T-helper 1 cell (primary cell): ENCODE measurements at places on chromosomes 1 and 21.
A peak's percentile ranks its signal among the peaks of the same experiment; 100 is the strongest.

- no peak for DNase-seq
Observed at GRCh38 chr1:53145942-53146708, 3.7 kb upstream of the SLC1A7 start.

GRCh38 chr1:2230781-2231531, 2.8 kb downstream of the SKI start:
- DNase-seq = peak; percentile 49

- DNase-seq = no peak
Observed at GRCh38 chr1:39694026-39694425, 2.8 kb upstream of the HPCAL4 start.

DNA sequence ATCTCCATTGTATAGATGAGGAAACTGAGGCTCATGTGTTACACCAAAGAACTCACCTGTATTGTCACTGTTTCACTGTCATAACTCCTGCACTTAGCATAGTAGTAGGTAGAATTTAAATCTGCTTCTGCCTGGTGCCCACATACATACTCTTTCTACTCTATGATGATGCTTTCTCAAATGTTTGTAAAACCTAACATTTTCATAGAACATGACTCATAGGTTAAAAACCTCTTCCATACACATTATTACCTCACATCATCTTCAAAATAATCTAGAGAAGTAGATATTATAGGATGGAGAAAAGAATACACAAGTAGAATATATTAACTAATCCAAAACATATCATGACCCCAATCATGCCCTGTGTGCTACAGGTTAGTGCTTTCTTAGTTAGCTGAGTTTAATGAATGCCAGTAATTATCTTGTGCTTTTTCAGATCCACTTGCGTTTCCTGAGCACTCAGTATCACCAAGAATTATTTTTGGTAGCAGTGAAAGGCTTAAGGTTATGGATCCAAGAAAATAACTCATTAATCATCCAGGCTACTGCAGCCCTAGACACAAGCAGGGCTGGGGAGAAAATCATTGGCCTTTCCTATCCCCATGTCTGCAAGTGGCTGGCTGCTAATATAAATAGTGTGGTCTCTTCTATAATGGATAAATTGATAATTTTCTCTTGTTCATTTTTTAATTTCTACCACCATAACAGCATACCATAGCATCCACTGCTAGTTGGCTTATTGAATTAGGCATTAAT, 156.9 kb downstream of the LRRC40 start:
- no peak for DNase-seq

DNA sequence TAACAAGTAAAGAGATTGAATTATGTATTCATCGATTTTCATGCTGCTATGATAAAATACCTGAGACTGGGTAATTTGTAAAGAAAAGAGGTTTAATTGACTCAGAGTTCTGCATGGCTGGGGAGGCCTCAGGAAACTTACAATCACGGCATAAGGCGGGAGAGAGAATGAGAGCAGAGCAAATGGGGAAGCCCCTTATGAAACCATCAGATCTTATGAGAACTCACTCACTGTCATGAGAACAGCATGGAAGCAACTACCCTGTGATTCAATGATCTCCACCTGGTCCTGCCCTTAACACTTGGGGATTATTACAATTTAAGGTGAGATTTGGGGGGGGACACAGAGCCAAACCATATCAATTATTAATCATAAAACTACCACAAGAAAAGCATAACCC, 3.3 kb upstream of the GBP3 start:
- no peak for DNase-seq

DNA sequence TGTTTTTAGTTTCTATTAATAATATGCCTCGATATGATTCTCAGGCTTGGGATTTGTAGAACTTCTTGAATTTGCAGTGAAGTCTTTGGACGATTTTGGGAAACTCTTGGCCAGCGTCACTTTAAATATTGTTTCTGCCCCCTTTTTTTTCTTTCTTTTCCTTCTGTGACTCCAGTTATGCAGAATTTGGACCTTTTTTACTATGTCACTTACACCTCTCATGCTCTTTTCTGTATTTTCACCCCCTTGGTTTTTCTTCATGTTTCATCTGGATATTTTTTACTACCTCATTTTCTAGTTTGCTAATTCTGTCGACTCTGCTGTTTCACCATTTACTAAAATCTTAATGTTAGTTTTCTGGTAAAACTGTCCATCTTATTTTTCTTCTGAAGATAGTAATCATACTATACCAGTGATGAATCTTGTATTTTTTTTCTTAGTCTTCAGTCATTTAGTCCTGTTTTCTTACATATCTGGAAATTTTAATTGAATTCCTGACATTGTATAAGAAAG, 173.6 kb downstream of the DHRS3 start:
- no peak for DNase-seq

- no peak for DNase-seq
Observed at GRCh38 chr1:98920441-98921110, 84.1 kb downstream of the PLPPR5 start.
